ENCODE measurements at places on chromosomes 11 and 22. TPM values are rescaled to one million over a fixed set of nuclear protein-coding genes. Genes with fewer than 3 reads are reported as not detected.
A peak's percentile ranks its signal among the peaks of the same experiment; 100 is the strongest.

- H3K36me3 ChIP-seq = peaks cover 5% of the 10 kb centered on the region
- no peak for DNase-seq
- H3K27ac ChIP-seq = peak overlapping the region; percentile 92
- peak overlapping the region; percentile 71 for H3K4me3 ChIP-seq
Observed at GRCh38 chr11:34439610-34440198, 970 bp downstream of the CAT start.

The UPK2 gene
- 1.0 TPM for polyA plus RNA-seq

The FAM111A gene
- polyA plus RNA-seq = 30.5 TPM

DNA sequence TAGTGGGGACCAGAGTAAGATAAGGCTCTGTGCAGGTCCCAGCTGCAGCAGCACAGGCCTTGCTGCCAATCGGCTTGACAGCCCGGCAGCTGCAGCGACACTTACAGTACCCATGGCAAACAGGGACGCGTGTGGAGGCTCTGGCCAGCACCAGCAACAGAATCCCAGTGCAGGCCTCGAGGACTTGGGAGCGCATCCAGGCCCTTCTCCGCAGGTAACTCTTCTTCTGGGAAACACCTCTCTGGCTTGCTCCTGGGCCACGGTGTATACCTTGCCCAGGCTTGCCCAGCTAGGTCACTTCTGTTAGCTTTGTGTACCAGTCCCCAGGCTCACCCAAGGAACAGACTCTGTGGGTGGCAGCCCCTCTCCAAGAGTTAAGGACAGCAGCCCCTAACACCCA is 126.7 kb downstream of the CTTN start:
- H3K4me1 ChIP-seq = peaks cover 35% of the 10 kb centered on the region
- peaks cover 25% of the 10 kb centered on the region for H3K27me3 ChIP-seq
- H3K36me3 ChIP-seq = no peaks in the 10 kb centered on the region
- no peak overlapping the region for H3K27ac ChIP-seq
- DNase-seq = peak; percentile 53

DNA sequence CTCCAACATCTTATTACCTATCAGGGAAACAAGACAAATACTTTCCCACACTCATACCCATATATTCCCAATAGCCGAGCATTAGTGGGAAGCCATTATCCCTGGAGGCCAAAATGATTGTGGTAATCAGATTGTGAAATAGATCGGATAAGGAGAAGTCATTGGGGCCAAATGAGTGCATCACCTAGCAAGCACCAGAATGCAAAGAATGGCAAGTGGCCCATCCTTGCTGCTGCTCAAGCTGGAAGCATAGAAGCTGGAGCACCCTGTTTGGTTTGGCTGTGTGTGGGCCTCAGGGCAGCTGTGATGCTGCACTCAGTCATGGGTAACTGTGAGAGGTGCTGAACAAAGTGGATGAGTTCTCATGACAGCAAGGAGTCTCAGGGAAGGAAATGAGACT is 18.7 kb upstream of the DBX1 start:
- no peak for DNase-seq
- H3K36me3 ChIP-seq = no peaks in the 10 kb centered on the region
- no peaks in the 10 kb centered on the region for H3K27me3 ChIP-seq
- H3K27ac ChIP-seq = no peak overlapping the region
- H3K4me1 ChIP-seq = no peaks in the 10 kb centered on the region
- no peak overlapping the region for H3K4me3 ChIP-seq

The APOL4 gene
- polyA plus RNA-seq = 18.9 TPM

DNA sequence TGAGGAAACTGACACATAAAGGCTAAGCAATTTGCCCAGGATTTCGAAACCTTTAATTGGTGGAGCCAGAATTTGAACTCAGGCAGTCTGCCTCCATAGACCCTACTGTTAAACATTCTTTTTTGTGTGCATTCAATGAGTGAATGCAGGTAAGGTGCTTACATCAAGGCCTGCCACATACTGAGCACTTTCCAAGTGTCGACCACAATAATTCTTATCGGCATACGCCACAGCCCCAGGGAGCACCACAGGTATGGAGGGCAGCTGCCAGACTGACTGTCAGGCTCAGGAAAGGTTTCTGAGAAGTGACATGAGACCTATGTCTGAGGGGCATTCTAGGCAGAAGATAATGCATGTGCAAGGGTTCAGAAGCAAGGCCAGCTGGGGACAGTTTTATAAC is 334.7 kb upstream of the NARS2 start:
- no peak overlapping the region for H3K4me3 ChIP-seq
- no peak for DNase-seq
- H3K27ac ChIP-seq = no peak overlapping the region
- H3K36me3 ChIP-seq = no peaks in the 10 kb centered on the region
- H3K27me3 ChIP-seq = no peaks in the 10 kb centered on the region

DNA sequence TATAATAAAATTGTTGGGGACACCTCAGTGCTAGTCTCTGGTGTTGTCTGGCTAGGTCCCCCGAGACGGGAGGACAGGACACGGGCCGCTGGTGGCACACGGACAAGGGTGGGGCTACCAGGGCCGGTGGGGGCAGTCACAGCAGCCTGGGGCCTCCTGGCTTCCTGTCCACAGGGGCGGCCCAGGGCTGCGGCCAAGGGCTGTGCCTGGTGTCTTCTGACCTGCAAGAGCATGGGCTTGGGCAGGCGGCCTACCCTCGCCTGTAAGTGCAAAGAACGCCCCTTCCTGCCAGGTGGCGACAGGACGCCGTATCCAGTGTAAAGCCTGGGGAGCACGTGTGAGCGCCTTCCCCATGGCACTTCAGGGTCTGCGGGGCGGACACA is 3.6 kb downstream of the LRFN4 start:
- DNase-seq = no peak
- H3K27ac ChIP-seq = no peak overlapping the region
- peaks cover 37% of the 10 kb centered on the region for H3K4me1 ChIP-seq
- H3K27me3 ChIP-seq = no peaks in the 10 kb centered on the region
- H3K36me3 ChIP-seq = peaks cover 28% of the 10 kb centered on the region

DNA sequence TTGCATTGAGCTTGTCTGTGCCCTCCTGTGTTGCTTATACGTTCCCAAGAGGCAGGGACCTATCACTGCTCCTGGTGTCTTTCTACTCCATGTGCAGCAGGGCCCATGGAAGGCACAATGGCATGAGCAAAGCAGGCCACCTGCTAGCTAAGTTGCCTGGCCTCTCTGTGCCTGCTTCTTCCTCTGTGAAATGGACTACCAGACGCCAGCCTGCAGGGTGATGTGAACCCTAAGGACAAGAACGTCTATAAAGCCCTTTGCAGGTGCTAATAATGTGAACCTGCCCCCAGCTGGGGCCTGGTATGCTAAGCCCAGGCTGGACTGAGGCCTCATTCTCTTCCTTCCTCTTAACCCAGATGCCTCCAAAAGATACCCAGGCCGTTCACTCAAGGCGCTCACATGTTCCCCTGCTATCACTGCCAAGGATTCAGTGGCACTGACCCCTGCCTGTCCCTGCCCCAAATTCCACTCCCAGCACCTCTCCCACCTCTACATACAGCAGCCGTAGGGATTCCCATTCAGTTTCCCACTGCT is 4.0 kb downstream of the GUCD1 start:
- no peaks in the 10 kb centered on the region for H3K27me3 ChIP-seq
- no peak for DNase-seq
- no peak overlapping the region for H3K27ac ChIP-seq
- H3K36me3 ChIP-seq = peaks cover 60% of the 10 kb centered on the region
- peaks cover 22% of the 10 kb centered on the region for H3K4me1 ChIP-seq

- H3K27me3 ChIP-seq = no peaks in the 10 kb centered on the region
- H3K4me1 ChIP-seq = peaks cover 53% of the 10 kb centered on the region
- DNase-seq = no peak
- peaks cover 25% of the 10 kb centered on the region for H3K36me3 ChIP-seq
- H3K4me3 ChIP-seq = peak overlapping the region; percentile 97
Observed at GRCh38 chr11:808427-809286, 1.1 kb upstream of the RPLP2 start.

GRCh38 chr11:15969701-15970329 is 386.5 kb downstream of the SOX6 start:
- peak; percentile 63 for DNase-seq
- peak overlapping the region; percentile 83 for H3K27ac ChIP-seq
- H3K27me3 ChIP-seq = no peaks in the 10 kb centered on the region
- H3K36me3 ChIP-seq = no peaks in the 10 kb centered on the region
- peaks cover 24% of the 10 kb centered on the region for H3K4me1 ChIP-seq
- no peak overlapping the region for H3K4me3 ChIP-seq

The TNRC6B gene
- 7.1 TPM for polyA plus RNA-seq

DNA sequence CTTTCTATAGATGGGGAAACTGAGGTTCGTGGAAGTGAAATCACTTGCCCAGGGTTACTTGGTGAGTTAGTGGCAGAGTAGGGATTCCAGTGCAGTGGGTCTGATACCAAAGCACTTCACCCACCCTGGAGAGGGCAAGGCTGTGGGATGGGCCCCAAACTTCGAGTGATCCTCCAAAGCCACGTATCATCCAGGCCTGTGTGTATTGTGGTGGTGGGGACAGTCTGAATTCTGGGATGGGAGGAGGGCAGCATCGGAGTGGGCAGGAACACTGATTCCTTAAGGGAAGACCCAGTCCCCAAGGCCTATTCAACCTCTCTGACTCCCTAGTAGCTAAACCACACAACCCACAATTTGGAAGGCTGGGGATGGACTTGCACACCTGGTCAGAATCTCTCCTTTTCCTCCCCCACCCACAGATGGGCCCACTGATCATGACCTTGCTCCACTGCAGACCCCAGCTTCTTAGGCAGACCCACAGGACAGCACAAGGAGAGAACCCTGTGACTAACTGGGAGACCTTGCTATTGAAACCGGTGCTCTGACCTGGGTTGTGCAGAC is 11.5 kb downstream of the TMPRSS13 start:
- no peak for DNase-seq
- no peak overlapping the region for H3K27ac ChIP-seq
- H3K27me3 ChIP-seq = no peaks in the 10 kb centered on the region
- no peak overlapping the region for H3K4me3 ChIP-seq

DNA sequence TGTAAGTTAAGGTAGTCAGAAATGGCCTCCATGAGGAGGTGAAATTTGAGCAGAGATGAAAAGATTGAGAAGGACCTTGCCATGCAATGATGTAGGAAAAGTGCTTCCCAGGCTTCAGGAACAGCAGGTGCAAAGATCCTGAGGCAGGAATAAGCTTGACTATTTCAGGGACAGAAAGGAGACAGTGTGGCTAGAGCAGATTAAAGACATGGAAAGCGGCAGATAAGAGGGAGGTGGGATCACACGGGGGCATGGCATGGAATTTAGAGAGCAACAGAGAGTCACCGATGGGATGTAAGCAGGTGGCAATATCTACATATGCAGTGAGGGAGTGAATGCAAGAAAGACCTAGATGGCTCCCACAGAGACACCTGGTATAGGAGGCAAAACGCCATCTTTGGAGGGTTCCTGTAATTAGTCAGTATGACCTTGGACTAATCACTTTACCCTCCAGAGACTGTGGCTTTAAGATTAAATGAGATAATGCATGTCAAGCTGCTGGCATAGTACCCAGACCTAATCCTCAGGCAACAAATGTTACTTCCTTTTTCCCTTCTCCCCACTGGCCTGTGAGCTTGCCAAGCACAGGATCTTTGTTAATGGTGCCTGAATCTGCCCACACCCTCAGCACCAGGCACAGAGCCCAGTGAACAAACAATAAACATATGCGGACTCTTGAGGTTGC is 24.6 kb upstream of the ACER3 start:
- no peak overlapping the region for H3K4me3 ChIP-seq
- H3K36me3 ChIP-seq = no peaks in the 10 kb centered on the region
- H3K27me3 ChIP-seq = peaks cover 2% of the 10 kb centered on the region
- H3K27ac ChIP-seq = no peak overlapping the region
- DNase-seq = peak; percentile 79
- H3K4me1 ChIP-seq = peaks cover 22% of the 10 kb centered on the region

The TSG101 gene
- polyA plus RNA-seq = 87.7 TPM

- no peak overlapping the region for H3K4me3 ChIP-seq
- DNase-seq = no peak
- H3K4me1 ChIP-seq = no peaks in the 10 kb centered on the region
- H3K27me3 ChIP-seq = peaks cover 3% of the 10 kb centered on the region
- no peak overlapping the region for H3K27ac ChIP-seq
- H3K36me3 ChIP-seq = peaks cover 28% of the 10 kb centered on the region
Observed at GRCh38 chr22:46180370-46181137, 30.2 kb downstream of the PPARA start.

DNA sequence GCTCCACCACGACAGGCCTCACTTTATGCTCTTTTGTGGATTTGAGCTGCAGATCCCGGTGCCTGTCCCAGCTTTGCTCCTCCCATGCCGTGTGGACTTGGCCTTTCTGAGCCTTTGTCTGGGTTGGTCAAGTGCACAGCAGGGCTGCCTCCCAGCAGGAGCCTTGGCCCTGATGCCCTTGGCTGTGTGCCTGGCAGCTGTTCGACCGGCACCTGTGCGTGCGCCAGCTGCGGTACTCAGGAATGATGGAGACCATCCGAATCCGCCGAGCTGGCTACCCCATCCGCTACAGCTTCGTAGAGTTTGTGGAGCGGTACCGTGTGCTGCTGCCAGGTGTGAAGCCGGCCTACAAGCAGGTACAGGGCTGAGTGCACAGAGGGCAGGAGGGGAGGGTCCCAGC is 46.5 kb downstream of the MYO7A start:
- DNase-seq = peak; percentile 72
- no peak overlapping the region for H3K4me3 ChIP-seq
- H3K27ac ChIP-seq = no peak overlapping the region
- peaks cover 59% of the 10 kb centered on the region for H3K4me1 ChIP-seq
- H3K36me3 ChIP-seq = no peaks in the 10 kb centered on the region

GRCh38 chr11:31790649-31791048 is 20.5 kb downstream of the PAX6 start:
- no peak for DNase-seq
- no peak overlapping the region for H3K27ac ChIP-seq
- no peak overlapping the region for H3K4me3 ChIP-seq
- no peaks in the 10 kb centered on the region for H3K36me3 ChIP-seq

- H3K27ac ChIP-seq = peak overlapping the region; percentile 85
- peak overlapping the region; percentile 25 for H3K4me3 ChIP-seq
- peak; percentile 86 for DNase-seq
Observed at GRCh38 chr11:118634431-118635236, 27.2 kb downstream of the PHLDB1 start.

- no peaks in the 10 kb centered on the region for H3K27me3 ChIP-seq
- peak overlapping the region; percentile 96 for H3K27ac ChIP-seq
- H3K4me3 ChIP-seq = peak overlapping the region; percentile 40
- DNase-seq = peak; percentile 54
Observed at GRCh38 chr11:64180891-64181290, 5.1 kb upstream of the STIP1 start.

GRCh38 chr11:108142304-108142703 is 20.9 kb downstream of the ACAT1 start:
- no peaks in the 10 kb centered on the region for H3K4me1 ChIP-seq
- no peak for DNase-seq
- H3K27ac ChIP-seq = no peak overlapping the region
- no peak overlapping the region for H3K4me3 ChIP-seq
- H3K27me3 ChIP-seq = no peaks in the 10 kb centered on the region

GRCh38 chr11:34160049-34160721 is 54.8 kb downstream of the NAT10 start:
- H3K27me3 ChIP-seq = no peaks in the 10 kb centered on the region
- no peak overlapping the region for H3K4me3 ChIP-seq
- no peak overlapping the region for H3K27ac ChIP-seq
- no peaks in the 10 kb centered on the region for H3K4me1 ChIP-seq

GRCh38 chr11:102368472-102368871 is 21.5 kb downstream of the BIRC2 start:
- H3K27me3 ChIP-seq = no peaks in the 10 kb centered on the region
- no peak overlapping the region for H3K27ac ChIP-seq
- H3K4me3 ChIP-seq = no peak overlapping the region
- no peak for DNase-seq
- H3K4me1 ChIP-seq = no peaks in the 10 kb centered on the region
